ENCODE measurements at places on chromosomes 12 and 14.

DNA sequence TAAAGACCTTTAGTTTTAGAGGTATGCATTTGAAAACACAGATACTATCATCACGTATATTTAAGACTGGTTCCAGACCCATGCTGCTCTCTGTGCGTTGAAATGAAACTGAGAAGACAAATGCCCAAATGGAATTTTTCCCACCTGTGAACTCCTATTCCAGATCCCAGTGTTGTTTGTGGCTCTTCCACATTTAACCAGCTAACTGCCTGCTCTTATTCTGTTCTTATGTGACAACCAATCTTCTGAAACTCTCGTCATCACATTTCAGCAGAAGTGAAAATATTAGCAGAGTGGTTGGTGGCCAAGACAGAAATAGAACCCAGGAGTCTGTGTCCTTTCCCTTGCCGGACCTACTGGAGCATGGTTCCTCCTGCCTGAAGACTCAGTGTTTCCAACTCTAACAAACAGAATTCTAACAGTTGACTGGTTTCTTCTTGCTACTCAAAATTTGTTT is 460.2 kb downstream of the RAD51B start:
- no peak for DNase-seq

GRCh38 chr12:30278401-30278800 is 417.3 kb downstream of the IPO8 start:
- no peak for DNase-seq

DNA sequence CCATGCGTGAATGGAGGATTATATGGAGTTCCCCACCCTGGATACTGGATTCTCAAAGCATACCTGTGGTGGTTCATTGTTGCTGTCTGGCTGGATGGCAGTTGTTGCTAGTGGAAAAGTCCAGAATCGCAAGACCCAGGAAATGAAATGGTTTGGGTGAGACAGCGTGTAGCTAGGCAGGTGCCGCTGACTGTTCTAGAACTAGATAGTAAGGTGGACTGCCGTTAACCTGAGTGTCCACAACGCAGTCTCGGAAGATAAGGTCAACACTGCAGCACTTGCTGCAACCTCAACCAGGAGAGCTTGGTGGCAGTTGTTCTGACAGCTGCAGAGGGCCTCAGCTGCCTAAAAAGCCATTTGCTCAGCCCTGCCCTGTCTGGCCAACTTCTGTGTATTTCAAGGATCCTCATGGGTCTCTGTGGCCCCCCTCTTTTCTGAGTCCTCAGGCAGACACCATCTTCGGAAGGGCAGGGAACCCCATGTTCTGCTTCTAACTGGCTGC is 15.5 kb upstream of the IRF2BPL start:
- DNase-seq = no peak

DNA sequence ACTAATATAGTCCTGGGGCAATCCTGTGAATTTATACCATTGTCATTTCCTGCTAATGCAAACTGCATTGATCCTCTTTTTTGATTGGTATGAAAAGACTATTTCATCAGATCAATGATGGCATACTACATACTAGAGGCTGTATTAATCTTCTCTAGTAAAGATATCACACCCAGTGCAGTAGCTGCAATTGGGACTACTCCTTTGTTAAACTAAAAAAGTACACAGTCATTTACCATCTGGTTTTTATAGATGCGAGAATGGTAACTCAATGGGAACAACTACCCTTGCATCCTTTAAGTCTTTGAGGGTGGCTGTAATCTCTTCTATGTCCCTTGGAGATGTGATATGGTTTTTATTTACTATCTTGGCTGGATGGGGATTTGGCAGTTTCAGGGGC is 80.2 kb upstream of the STK38L start:
- no peak for DNase-seq

DNA sequence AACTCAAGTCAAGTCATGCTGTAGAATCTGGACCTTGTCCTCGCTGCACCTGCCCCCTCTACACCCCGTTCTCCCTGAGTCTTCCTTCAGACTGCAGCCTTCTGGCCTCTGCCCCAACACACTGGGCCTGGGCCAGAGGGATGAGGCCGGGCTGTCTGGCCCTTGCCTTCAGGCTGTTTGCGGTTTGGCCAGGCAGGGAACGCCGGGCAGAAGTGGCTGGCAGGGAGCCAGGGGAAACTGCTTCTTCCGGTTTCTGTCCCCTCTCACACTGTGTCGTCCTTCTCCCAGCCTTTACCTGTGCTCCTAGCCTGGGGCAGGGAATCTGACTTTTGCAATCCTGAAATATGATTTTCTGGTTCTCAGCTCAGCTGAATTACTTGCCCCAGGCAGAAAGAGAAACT is 13.5 kb downstream of the DGLUCY start:
- peak; percentile 8 for DNase-seq

DNA sequence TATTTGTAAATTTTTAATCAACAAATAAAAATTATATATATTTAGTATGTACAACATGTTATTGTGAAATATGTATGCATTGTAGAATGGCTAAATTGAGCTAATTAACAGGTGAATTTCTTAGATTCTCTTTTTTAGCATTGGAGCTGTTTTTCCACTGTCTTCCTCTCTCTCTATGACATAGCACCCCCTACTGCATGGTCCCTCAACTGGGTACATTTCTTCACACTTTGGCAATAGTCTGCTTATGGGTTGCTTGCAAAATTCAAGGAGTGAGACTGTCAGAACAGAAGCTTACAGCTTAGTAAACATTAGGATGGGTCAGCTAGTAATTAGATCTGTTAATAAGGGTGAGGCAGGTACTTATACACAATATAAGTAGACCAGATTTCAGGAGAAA is 658.5 kb upstream of the MGAT4C start:
- DNase-seq = no peak

DNA sequence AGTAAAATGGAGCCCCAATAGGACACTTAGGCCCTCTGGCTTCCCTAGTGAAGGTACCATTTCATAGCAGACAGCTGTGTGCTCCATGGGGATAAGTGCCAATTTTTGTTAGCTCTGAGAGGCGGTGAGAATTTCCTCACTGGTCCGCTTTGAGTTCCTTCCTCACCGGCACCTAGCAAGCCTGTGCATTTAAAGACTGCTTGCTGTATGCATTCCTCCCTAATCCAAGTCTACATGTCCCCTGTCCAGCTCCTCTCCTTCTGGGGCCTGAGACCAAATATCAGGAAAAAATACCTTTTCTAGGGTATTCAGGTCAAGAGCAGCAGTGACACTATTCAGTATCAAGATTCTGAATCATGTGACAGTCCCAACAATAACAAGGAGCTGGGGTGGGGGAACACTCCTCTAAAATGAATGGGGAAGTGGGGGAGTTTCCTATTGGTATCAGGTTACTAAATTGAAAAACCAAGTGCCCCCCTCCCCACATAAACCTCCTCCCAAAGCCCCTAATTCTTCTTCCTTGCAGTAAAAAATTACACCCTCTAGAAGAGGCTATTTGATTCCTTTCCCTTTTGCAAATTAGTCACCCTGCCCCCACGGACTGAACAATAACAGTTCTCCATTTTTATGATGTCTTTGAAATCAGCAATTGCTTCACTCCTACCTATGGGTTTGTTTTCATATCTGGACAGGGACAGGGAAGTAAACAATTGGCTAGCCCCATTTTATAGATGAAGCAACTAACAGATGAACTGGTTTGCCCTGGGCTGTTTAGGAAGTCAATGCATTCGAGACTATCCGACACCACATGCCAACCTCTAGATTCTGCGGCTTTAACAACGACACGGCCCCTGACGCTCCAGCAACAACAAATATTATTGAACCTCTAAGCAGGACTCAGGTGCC is 28.9 kb downstream of the BCL11B start:
- no peak for DNase-seq

Data from suppressor macrophage (primary cell).